Upper lobe of left lung (tissue), 6 donors: ENCODE measurements at places on chromosomes 2 and 18. TPM values are rescaled to one million over a fixed set of nuclear protein-coding genes. Genes with fewer than 3 reads are reported as not detected.

Gene CHRNG
- total RNA-seq = not detected

Gene APLF
- 4.9 TPM for total RNA-seq

Gene RAD51AP2
- total RNA-seq = not detected

Gene NCKAP1
- total RNA-seq = 34.2 TPM

Gene ALPG
- total RNA-seq = not detected

Gene CPLX4
- total RNA-seq = not detected

GRCh38 chr2:85771486-85771885 is 17.7 kb downstream of the ATOH8 start:
- no peak for DNase-seq
- H3K4me3 ChIP-seq = peak overlapping the region; percentile 21
- H3K36me3 ChIP-seq = peaks cover 89% of the 10 kb centered on the region
- H3K4me1 ChIP-seq = peaks cover 85% of the 10 kb centered on the region
- H3K27me3 ChIP-seq = no peaks in the 10 kb centered on the region

- no peaks in the 10 kb centered on the region for H3K27me3 ChIP-seq
- no peaks in the 10 kb centered on the region for H3K36me3 ChIP-seq
- no peak for DNase-seq
- no peak overlapping the region for H3K4me3 ChIP-seq
- H3K27ac ChIP-seq = no peak overlapping the region
Measured at GRCh38 chr18:46275370-46275769, 171.2 kb downstream of the HAUS1 start.

DNA sequence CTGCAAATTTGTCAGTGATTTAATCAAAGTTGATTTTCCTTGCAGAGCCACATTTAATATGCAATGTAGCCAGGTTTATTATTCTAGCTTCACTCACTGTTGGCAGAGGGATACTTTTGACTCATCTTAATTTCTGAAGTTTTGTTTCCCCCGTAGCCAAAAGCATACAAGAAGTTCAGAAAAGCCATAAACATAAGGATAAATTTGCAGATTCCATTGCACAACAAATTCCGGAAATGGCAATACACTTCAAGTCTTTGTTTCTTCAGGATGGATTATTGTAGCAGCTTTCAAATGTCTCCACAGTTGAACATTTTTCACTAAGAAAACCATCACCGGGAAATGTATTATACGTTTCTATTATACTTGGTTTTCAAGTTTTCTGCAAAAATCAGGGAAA is 88.0 kb upstream of the ZCCHC2 start:
- no peaks in the 10 kb centered on the region for H3K27me3 ChIP-seq
- no peaks in the 10 kb centered on the region for H3K36me3 ChIP-seq
- DNase-seq = no peak
- peaks cover 31% of the 10 kb centered on the region for H3K4me1 ChIP-seq
- H3K4me3 ChIP-seq = no peak overlapping the region
- H3K27ac ChIP-seq = no peak overlapping the region

DNA sequence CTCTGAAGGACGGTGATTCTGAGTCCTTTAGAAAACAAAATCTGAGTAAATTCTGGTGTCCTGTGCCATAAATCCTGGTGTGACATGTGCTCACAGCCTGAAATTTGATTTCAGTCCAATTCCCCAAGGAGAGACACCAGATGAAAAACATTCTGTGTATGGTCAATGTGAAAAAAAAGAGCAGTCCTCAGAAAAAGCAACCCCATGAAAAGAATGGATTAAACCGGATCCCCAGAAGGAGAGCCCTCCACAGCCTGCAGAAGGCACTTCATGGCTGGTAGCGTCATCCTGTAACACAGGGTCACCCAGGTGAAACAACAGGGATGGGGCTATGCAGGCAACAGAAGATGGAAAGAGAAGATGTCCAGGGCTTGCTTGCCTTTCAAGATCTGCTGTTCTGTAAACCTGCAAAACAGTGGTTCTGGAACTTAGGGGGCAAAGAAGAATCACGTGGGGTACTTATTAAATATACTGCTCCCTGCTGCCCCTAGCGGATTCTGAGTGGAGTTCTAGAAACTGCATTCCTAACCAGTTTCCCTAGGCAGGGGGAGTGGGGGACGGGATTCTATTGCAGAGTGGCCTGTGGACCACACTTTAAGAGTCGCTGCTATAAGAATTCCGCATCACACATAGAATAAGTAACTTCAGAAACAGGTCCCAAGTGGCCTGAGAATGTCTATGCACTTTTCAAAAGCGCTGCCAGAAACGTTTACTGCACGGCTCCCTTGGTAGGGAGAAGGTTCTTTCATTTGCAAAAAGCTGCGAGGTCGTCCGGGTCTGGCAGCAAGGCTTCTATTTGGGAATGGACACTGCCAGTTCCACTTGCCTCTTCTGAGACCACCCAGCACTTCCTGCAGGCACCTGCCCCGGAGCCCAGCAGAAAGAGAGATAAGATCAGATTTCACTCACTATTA is 118.9 kb upstream of the ARL5A start:
- H3K4me1 ChIP-seq = peaks cover 16% of the 10 kb centered on the region
- peak; percentile 32 for DNase-seq
- no peaks in the 10 kb centered on the region for H3K27me3 ChIP-seq
- H3K27ac ChIP-seq = no peak overlapping the region
- H3K36me3 ChIP-seq = no peaks in the 10 kb centered on the region
- H3K4me3 ChIP-seq = no peak overlapping the region

GRCh38 chr2:118372886-118373830 is 284.9 kb downstream of the INSIG2 start:
- no peak for DNase-seq
- no peaks in the 10 kb centered on the region for H3K36me3 ChIP-seq
- H3K4me3 ChIP-seq = no peak overlapping the region
- no peaks in the 10 kb centered on the region for H3K4me1 ChIP-seq
- no peak overlapping the region for H3K27ac ChIP-seq
- no peaks in the 10 kb centered on the region for H3K27me3 ChIP-seq

DNA sequence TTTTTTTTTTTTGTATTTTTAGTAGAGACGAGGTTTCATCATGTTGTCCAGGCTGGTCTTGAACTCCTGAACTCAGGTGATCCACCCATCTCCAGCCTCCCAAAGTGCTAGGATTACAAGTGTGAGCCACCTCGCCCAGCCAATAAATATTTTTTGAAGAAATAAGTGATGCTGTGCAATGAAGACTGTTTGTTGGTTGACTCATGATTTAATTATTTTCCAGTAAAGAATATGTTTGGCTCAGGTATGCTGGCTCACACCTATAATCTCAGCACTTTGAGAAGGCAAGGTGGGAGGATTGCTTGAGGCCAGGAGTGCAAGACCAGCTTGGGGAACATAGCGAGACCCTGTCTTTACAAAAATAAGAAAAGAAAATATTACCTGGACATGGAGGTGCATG is 41.8 kb upstream of the LPIN2 start:
- H3K4me1 ChIP-seq = peaks cover 43% of the 10 kb centered on the region
- no peaks in the 10 kb centered on the region for H3K27me3 ChIP-seq
- no peak overlapping the region for H3K4me3 ChIP-seq
- no peak overlapping the region for H3K27ac ChIP-seq

- H3K36me3 ChIP-seq = no peaks in the 10 kb centered on the region
- H3K27ac ChIP-seq = no peak overlapping the region
- no peaks in the 10 kb centered on the region for H3K4me1 ChIP-seq
- no peaks in the 10 kb centered on the region for H3K27me3 ChIP-seq
- no peak for DNase-seq
Measured at GRCh38 chr2:192559587-192559986, 364.9 kb upstream of the TMEFF2 start.

DNA sequence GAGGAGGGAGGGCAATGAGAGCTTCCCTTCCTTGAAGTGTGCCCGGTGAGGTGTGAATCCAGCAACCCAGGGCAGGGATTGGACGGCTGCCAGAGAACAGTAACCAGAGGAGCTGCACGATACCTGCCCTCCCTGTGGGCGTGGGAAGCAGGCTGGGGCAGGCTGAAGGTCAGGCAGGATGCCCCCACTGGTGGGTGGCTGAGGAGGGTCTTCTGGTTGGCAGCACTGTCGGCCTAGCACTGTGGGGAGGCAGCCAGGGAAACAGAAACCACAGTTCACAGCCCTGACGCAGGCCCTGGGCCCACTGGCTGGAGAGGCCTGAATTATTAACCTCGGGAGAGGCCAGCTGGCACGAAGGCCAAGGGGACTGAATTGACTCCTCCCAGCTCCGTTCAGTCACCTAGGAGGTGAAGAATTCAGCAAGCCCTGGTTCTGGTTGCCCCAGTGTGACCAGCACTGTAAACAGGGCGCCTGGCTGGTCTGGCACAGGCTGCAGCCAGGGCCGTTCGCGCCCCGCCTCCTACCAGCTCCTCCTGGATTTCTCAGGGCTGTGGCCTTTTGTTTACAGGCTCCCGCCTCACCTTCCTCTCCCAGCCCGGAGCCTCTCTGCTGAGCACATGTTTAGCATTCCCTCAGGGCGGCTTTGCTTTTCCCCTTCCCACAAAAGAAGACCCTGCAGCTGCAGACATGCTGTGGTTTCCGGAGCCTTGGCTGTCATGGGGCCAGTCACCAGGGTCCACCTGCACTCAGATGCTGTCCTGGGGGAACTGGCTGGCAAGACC is 97.8 kb downstream of the B3GNT2 start:
- no peaks in the 10 kb centered on the region for H3K27me3 ChIP-seq
- peaks cover 28% of the 10 kb centered on the region for H3K4me1 ChIP-seq
- DNase-seq = peak; percentile 88
- H3K27ac ChIP-seq = peak overlapping the region; percentile 78
- no peaks in the 10 kb centered on the region for H3K36me3 ChIP-seq
- no peak overlapping the region for H3K4me3 ChIP-seq

DNA sequence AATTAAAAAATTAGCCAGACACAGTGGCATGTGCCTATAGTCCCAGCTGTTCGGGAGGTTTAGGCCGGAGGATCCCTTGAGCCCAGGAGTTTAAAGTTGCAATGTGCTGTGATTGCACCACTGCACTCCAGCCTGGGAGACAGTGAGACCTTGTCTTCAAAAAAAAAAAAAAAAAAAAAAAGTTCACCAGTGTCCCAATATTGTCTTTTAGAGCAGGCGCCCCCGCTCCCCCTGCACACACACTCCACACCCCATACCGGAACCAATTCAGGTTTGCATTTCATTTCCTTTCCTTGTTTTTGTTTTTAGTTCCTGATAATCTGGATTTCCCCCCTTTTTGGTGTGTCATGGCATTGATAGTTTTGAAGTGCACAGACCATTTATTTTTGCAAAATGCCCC is 10.4 kb downstream of the TMEM87B start:
- peaks cover 38% of the 10 kb centered on the region for H3K36me3 ChIP-seq
- H3K27me3 ChIP-seq = no peaks in the 10 kb centered on the region
- H3K4me3 ChIP-seq = no peak overlapping the region
- DNase-seq = no peak
- no peak overlapping the region for H3K27ac ChIP-seq
- H3K4me1 ChIP-seq = no peaks in the 10 kb centered on the region

GRCh38 chr2:96116879-96117533 is 635 bp upstream of the ADRA2B start:
- no peak overlapping the region for H3K27ac ChIP-seq
- peaks cover 11% of the 10 kb centered on the region for H3K4me1 ChIP-seq
- H3K27me3 ChIP-seq = no peaks in the 10 kb centered on the region
- peak overlapping the region; percentile 66 for H3K4me3 ChIP-seq
